8988T (cell line): ENCODE measurements at places on chromosomes 3 and 15.

GRCh38 chr3:58452176-58452575, 18.5 kb upstream of the PDHB start:
- DNase-seq = no peak

GRCh38 chr3:42749753-42750231, 23.3 kb downstream of the CCDC13 start:
- DNase-seq = peak; percentile 50

- peak; percentile 64 for DNase-seq
These were observed at the start of the genes LSM3 and XPC for GRCh38 chr3:14178247-14179113. TSS of gene LSM3 (plus strand) at chr3:14178817. CDS start at chr3:14178861, 44 bp downstream. TSS of gene XPC (minus strand) at chr3:14178601. CDS start at chr3:14178568, 33 bp downstream.

- no peak for DNase-seq
These were observed 193.8 kb downstream of the ABHD5 start for GRCh38 chr3:43884581-43884980.

DNA sequence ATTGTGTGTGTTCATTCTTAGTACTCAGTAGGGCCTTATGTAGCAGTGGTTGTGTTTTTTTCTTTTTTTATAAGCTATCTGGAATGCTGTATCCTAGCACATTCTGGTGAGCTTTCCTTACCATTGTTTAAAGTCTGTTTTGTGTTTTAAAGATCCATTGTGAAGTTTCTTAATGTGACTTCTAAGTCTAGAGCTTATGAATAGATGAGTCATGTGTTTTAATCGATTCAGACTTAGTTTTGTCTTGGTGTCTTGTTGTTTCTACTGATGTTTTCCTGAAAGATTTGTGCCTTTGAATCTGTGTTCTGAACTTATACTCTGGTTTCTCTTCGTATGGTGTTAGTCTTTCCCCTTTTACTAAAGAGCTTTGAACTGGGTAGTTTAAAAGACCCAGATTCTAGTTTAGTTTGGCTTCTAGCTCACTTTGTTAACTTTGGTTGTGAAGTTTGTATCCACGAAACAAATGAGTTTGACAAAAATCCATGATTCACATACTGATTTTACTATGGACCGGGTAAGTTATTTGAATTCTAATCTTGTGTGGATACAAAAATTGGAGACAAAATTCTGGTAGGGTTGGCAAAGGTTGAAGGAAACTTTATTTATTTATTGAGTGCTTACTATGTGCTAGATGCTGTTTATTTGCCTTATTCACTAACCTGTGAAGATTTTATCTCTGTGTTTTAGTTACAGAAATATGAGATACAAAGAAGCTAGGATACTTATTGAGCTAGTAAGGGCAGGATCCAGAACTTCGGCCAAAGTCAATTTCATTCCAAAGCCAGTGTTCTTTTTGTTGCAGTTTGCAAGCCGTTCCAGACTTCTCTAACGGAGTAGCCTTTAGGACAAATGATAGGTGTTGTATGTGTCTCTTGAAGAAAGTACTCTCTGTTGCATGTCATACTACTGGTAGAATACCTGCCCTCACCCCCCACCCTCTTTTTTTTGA, 24.8 kb downstream of the AKAP13 start:
- no peak for DNase-seq

DNA sequence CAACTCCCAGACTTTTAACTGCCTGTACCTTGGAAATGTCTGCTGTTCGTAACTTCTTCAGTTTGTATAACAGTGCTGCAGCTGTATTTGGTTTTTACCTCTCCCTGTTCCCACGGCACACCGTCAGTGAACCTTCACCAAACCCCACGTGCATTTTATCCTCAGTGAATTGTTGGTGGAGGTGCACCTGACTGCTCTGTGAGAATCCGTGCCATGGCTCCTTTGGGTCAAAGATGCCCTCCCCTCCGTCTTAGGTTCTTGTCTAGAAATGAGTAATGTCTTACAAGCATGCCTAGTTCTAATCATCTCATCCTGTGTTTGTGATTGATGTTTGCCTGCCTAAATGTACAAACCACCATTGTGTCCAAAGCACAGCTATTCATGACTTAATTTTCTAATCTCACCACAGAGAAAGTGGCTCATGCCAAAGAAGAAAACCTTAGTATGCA, 28.2 kb downstream of the TPM1 start:
- no peak for DNase-seq

DNA sequence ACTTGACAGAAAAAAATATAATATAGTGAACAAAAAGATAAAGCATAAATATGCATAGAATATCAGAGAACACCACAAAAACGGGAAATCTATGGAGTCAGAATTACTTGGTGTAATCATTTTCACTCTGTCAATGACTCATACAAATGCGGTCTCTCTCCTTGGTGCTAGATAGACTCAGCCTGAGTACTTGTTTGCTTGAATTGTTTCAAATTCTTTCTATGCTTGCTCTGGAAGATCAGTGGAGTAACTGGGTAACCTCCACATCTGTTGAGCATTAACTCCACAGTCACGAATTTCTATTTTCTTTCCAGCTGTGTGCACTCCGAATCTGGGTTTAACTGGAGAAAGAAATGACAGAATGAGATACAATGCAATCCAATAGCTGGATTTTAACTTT, 760.4 kb downstream of the ZPLD1 start:
- no peak for DNase-seq

- no peak for DNase-seq
These were observed 199.5 kb downstream of the LPP start for GRCh38 chr3:188353426-188353825.

DNA sequence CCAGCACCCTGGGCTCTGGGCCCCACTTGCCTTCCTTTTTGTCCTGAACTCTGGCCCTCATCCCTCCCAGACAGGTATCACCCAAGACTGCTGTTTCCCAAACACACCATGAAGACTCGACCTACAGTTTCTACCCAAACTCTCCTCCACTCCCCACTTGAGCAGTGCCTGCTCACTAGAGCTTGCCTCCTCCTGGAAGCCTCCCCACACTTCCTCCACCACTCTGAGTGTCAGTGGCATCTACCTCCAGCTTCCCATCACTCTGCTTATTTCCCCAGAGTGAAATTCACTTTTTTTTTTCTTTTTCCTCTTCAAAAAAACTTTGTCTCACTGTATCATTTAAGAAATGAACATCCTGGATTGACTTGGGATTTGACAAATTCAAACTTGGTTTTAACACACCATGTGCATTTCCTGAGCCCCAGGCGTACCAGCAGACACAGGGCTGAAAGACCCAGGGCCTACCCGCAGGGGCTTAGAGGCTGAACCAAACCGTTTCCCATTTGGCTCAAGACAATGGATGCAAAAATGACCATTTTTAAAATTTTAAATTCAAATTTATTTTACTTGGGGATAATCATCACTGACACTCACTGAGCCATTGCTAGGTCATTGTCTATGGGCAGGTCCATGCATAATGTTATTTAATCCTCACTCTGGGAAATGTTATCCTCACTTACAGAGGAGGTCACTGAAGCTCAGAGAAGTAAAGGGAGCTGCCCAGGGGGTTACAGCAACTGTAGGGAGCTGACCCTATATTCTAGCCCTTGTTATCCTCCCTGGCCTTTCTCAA, 62.3 kb downstream of the IQSEC1 start:
- no peak for DNase-seq
